Upper lobe of right lung (tissue), 1 donor: ENCODE measurements at places on chromosomes 12 and 14. TPM values are rescaled to one million over a fixed set of nuclear protein-coding genes. Genes with fewer than 3 reads are reported as not detected.

The RPL10L gene
- not detected for total RNA-seq

The KRT5 gene
- total RNA-seq: 8.8 TPM

- no peaks in the 10 kb centered on the region for H3K36me3 ChIP-seq
- no peaks in the 10 kb centered on the region for H3K4me1 ChIP-seq
Measured at GRCh38 chr14:43956741-43957140, 550.3 kb downstream of the FSCB start.

The SLC7A7 gene
- total RNA-seq: 84.4 TPM

DNA sequence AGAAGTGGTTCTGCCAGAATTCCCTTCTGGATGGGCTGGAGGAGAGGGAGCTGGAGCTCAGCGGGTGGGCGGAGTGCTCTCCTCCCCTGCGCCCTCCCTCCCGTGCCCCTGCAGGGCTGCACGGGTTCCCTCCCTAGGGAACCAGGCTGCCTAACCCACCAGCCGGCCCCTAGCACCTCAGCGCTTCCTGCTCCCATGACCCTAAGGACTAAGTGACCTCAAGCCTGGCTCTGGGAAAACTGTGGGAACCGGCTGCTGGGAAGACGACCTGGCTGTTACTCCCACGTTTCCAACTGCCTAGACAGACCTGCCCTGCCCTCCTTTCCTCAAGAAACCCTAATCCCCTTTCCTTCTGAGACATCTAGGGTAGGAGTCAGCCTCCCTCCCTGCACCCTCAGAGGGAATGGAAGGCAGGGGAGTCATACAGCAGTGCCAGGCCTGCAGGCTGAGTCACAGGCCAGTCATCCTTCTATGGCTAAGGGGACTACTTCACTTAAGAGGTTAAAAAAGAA, 31.5 kb downstream of the SLC6A12 start:
- no peak overlapping the region for H3K27ac ChIP-seq
- no peaks in the 10 kb centered on the region for H3K36me3 ChIP-seq
- no peaks in the 10 kb centered on the region for H3K27me3 ChIP-seq
- H3K4me1 ChIP-seq: peaks cover 6% of the 10 kb centered on the region
- no peak overlapping the region for H3K4me3 ChIP-seq

- no peaks in the 10 kb centered on the region for H3K36me3 ChIP-seq
- H3K4me3 ChIP-seq: peak overlapping the region; percentile 39
- peaks cover 20% of the 10 kb centered on the region for H3K27me3 ChIP-seq
- peaks cover 21% of the 10 kb centered on the region for H3K4me1 ChIP-seq
Measured at GRCh38 chr12:3199551-3200031, 122.4 kb downstream of the TSPAN9 start.

DNA sequence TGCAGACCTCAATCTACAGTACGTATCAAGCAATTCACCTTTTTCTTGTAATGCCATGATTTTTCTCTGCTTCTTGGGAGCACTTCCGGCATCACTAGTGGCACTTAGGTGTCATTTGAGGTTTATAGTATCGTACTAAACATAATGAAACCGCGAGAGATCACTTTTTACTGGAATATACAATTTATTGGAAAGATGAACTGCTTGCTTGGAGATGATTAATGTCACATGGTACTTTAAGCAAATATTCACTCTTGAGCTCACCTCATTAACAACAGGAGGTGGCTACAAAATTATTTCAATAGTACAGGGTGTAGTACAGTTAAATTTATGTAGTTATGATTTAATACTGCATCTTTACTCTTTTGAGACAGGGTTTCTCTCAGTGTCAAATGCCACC, 11.5 kb downstream of the FUT8 start:
- no peak overlapping the region for H3K4me3 ChIP-seq
- no peaks in the 10 kb centered on the region for H3K4me1 ChIP-seq
- H3K36me3 ChIP-seq: no peaks in the 10 kb centered on the region

DNA sequence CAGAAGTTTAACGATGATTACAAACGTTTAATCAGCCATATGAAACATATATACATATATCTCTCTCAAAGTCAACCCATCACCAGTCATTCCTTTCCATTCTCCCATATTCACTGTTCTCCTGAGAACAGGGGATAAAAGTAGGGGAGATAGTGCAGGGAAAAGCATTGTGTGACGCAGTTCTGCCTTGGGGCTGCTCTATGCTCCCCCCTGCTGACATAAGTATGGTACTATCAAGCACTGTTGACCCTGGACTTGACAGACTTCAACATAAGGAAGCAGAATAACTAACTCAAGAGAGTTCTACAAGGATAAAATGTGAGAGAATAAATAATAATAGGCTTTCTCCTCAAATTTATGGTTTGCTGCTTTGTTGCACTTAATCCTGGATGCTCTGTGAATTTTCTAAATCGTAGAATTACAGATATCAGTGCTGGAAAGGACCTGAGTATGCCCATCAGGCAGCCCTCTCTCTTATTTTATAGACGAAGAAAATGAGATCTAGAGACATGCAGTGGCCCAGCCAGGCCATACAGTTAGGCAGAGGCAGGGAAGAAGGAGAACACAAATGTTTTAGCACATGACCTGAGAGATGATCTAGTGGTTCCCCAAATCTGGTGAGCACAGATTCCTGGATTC, 87.2 kb downstream of the SCN8A start:
- no peak overlapping the region for H3K4me3 ChIP-seq
- no peak overlapping the region for H3K27ac ChIP-seq
- H3K27me3 ChIP-seq: peaks cover 7% of the 10 kb centered on the region
- no peak for DNase-seq
- H3K36me3 ChIP-seq: no peaks in the 10 kb centered on the region

- DNase-seq: no peak
- no peak overlapping the region for H3K27ac ChIP-seq
Measured at GRCh38 chr12:47977046-47977771, 13.8 kb downstream of the TMEM106C start.

GRCh38 chr12:15672671-15673270, 116.4 kb downstream of the EPS8 start:
- no peaks in the 10 kb centered on the region for H3K4me1 ChIP-seq
- DNase-seq: no peak
- no peak overlapping the region for H3K27ac ChIP-seq
- no peaks in the 10 kb centered on the region for H3K27me3 ChIP-seq
- no peak overlapping the region for H3K4me3 ChIP-seq

The ZNF891 gene
- 2.4 TPM for total RNA-seq

The TPCN1 gene
- total RNA-seq: 51.9 TPM

The LIN7A gene
- 18.9 TPM for total RNA-seq

DNA sequence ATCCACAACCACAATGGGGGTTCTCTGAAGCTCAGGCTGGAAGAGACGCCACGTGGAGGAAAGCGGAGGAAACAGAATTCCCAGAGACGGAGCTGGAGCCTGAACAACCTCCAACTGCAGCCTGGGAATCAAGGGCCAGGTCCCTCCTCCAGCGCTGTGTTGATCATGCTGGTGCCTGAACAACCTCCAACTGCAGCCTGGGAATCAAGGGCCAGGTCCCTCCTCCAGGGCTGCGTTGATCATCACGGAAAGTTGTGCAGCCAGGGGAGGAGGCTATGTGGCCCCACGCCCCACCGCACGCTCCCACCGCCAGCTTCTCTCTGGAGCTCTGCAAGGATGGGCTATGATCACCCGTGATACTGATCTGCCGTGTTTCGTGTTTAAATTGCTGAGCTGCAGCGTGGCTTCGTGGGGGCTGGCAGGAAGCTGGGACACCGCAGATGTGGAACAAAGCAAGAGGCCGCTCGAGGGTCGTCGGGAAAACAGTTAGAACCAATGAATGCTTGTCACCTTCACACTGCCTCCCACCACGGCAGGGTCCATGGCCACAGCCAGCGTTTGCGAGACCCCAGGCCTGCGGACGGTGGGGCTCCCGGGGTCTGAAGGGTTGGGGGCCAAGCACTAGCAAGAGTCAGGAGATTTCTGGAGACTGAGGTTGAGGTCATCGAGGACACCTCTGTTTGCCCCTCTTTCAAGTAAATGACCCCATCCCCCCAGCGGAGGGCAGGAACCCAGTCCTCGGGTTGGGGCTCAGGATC, 51.8 kb upstream of the FBRSL1 start:
- H3K4me1 ChIP-seq: peaks cover 7% of the 10 kb centered on the region
- H3K27me3 ChIP-seq: no peaks in the 10 kb centered on the region
- no peak overlapping the region for H3K4me3 ChIP-seq
- H3K36me3 ChIP-seq: no peaks in the 10 kb centered on the region
- no peak for DNase-seq

DNA sequence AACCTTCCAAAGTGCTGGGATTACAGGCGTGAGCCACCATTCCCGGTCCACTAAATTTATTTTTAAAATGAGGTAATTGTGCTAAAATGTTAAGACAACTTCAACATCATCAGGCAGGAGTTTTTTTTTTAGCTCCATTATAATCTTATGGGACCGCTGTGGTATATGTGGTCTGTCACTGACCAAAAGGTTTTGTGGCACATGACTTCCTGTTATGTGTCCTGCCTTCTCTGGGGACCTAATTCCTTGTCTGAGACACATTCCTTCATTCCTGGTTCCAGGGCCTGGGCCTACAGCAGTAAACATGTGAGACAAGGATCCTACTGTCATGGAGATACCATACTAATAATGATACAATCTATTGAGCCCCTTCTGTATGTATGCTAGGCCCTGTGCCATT, 4.9 kb downstream of the TEX52 start:
- no peaks in the 10 kb centered on the region for H3K27me3 ChIP-seq
- no peaks in the 10 kb centered on the region for H3K36me3 ChIP-seq
- no peak overlapping the region for H3K27ac ChIP-seq
- no peak for DNase-seq

- no peaks in the 10 kb centered on the region for H3K4me1 ChIP-seq
- no peaks in the 10 kb centered on the region for H3K27me3 ChIP-seq
- H3K27ac ChIP-seq: no peak overlapping the region
- DNase-seq: no peak
- no peak overlapping the region for H3K4me3 ChIP-seq
- H3K36me3 ChIP-seq: no peaks in the 10 kb centered on the region
Measured at GRCh38 chr12:115064296-115064695, 380.3 kb upstream of the TBX3 start.

DNA sequence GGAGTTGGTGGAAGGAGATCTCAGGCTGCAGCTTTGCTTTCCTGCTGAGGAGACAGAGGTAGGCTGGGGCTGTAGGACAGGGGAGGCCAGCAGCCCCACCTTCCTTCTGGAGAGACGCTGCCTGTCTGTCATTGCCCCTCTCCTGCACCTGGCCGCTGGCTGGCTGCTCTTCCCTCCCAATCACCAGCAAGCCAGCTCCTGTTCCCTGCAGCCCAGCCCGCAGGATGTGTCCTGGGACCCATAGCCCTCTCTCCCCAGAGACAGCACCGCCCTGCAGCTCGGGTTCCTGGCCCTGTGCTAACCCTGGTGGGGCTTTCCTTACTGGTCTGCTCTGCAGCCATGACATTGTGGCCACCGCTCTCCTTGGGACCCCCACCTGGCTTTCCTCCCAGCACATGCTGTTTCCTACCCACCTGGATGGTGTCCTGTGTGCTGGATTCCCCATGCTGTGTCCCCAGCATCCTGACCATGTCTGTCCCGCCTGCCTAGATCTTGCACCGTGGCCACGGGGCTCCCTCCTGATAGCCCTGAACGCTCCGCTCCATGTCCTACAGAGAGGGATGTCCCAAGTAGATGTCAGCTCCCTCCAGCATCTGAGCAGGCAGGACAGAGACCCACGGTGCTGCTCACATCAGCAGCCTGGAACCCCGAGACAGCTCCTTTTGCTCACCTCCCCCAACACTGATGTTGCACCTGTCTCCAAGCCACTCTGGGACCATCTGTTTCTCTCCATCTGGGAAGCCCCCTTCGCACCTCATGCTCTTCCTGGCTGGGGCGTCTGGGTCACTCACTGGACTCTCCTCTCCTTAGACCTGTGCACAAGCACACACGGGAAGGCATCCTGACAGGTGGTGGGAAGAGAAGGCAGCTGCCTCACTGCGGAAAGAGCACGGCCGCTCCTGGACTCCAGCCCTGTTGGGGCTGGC, 1.1 kb upstream of the MTA1 start:
- no peak overlapping the region for H3K27ac ChIP-seq
- no peaks in the 10 kb centered on the region for H3K27me3 ChIP-seq
- peak overlapping the region; percentile 72 for H3K4me3 ChIP-seq
- no peak for DNase-seq
- H3K36me3 ChIP-seq: no peaks in the 10 kb centered on the region
- H3K4me1 ChIP-seq: peaks cover 25% of the 10 kb centered on the region

The LTBR gene
- 156 TPM for total RNA-seq

The OR6C2 gene
- total RNA-seq: not detected
